ENCODE measurements at places on chromosomes 13 and 19.

DNA sequence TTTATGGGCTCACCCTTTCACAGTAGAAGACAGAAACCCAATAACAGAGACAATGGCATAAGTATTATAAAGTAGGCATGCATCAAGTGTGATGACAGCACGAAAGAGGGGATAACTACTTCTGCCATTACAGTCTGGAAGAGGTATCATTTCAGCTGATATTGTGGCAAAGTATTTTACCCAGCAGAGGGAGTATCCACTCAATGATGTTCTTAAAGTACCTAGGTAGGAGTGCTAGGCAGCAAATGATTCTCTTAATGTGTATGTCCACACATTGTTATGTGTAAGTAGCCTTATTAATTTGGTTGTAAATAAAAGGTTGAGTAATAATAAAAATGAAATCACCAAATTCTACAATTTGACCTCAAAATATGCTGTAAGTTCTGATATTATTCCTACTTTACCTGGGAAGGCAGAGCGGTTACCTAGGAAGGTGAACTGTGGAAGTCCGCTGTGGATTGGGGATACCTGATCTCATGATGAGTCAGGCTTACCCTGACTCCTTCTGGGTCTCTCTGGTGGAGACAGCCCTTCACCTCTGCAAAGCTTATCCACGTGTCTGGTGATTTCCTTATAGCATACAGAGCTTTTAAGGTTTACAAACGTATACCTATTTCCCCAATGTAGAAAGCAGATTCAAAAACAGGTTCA is 4.1 kb upstream of the UBAC2 start:
- no peak for DNase-seq

GRCh38 chr13:59441596-59442280 is 722.0 kb downstream of the DIAPH3 start:
- DNase-seq, result no peak

GRCh38 chr19:572743-573518 is 535 bp downstream of the BSG start:
- DNase-seq, result no peak

- no peak for DNase-seq
Measured at GRCh38 chr13:114288157-114288591, 6.8 kb downstream of the UPF3A start.

DNA sequence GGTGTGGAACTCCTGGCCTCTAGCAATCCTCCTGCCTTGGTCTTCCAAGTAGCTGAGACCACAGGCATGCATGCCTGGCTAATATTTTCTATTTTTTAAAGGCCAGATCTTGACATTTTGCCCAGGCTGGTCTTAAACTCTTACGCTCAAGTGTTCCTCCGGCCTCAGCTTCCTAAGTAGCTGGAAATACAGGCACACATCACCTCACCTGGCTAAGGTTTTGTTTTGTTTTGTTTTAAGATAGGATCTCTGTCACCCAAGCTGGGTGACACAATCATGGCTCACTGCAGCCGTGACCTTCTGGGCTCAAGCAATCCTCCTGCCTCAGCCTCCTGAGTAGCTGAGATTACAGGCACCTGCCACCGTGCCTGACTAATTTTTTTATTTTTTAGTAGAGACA is 5.5 kb upstream of the RLN3 start:
- DNase-seq, result no peak

DNA sequence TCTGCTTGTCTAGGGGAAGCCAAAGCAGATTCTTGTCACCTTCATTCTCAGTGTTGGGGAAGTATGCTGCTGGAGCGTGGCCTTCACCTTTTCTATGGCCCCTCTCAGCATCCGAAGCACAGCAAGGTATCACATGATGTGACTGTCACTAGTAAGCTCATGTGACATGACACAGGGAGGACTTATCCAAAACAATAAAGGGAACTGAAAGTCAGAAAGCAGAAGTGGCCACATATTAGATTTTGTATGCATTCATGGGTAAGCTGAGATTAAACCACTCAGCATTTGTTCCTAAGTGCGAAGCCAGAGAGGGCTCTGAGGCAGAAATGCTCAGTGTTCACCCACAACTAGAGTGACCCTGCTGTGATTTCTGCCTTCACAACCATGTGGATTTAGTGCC is 72.8 kb upstream of the PCDH8 start:
- no peak for DNase-seq

GRCh38 chr19:35049456-35049855 is 7.9 kb downstream of the HPN start:
- no peak for DNase-seq

GRCh38 chr19:45919678-45920077 is 5.1 kb upstream of the NANOS2 start:
- no peak for DNase-seq

GRCh38 chr13:31000889-31001288 is 68.4 kb downstream of the TEX26 start:
- DNase-seq, result no peak

DNA sequence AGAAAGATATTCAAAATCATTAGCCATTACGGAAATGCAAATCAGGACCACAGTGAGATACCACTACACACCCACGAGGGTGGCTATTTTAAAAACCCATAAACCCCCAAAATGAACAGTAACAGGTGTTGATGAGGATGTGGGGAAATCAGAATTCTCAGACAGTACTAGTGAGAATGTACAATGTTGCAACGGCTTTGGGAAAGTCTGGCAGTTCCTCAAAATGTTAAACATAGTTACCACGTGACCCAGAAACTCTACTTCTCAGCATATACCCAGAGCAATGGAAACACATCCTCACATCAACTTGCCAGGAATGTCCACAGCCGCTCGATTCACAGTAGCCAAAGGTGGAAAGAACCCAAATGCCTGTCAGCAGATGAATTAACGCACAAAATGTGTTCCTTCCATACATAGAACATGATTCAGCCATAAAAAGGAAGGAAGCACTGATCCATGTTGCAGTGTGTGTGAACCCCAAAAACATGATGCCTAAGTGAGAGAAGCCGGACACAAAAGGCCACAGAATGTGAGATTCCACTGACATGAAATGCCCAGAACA is 7.0 kb downstream of the PLVAP start:
- no peak for DNase-seq

DNA sequence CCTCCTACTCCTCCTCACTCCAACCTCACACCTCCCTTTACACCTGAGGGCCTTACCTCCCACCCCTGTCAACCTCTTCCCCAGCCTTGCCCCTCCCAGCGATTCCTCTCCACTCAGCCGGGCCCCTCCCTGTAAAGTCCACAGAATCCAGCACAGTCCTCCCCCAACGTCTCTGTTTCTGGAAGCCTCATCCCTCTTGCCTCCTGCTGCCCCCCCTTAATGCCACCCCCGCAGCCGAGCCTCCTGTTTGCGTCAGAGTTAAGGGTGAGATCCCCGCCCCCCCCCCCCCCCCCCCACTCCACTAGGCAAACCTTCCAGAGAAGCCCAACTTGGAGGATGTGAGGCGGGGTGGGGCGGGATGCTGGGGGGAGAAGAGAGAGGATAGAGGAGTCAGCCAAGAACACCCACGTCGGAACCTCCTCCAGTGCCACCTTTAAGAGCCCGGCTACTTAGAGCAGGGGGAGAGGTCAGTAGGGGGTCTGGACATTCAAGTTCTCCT is 2.1 kb downstream of the UNC13A start:
- DNase-seq, result no peak

- peak; percentile 36 for DNase-seq
Measured at GRCh38 chr19:37932985-37933936, 26.3 kb downstream of the SIPA1L3 start.

- DNase-seq, result no peak
Measured at GRCh38 chr13:78540058-78540457, 63.3 kb downstream of the POU4F1 start.

DNA sequence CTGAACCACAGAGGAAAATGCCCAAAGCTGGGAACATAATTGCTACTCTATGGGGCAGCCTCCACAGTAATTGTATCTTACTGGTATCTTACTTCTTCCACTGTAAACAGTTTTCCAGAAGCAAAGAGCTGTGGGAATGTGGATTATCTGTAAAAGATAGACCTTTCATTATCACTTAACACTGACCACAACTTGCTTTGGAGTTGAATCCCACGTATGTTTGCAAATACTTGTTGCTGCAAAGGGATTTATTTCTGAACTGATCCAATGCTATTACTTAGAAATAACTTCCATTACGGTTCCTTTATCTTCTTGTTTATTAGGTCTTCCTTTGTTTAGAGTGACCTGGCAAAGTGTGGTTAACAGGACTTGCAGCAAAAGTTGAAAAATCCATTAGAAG is 218.1 kb downstream of the KCTD12 start:
- DNase-seq, result no peak

DNA sequence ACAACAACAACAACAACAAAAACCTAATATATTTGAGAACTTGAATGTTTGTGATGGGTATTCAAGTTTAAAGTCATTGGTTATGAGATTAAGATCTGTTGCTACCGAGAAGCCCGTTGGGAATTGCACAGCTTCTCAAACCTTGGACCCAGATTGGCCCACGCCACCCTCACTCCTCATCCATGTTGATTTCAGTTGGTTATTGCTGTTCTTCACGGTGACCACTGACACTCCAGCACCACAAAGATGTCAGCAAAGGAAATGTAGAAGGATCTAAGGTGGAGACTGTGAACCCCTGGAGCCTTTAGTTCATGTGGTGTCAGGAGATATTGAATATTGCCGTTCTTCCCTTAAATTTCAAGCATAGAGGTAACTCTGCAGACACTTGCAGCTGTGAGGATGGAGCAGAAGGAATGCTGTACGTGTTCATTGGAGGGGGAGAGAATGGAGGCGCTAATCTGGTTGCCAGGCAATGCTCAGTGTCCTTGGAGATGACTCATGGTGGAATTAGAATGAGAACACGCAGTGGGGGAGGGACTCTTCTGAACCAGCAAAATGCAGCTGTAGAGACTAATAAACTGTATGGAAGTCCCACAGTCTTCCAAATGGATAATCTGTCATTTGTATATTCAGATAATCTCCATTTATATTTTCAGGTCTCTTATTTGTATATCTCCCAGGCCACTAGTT is 20.8 kb upstream of the ZNF835 start:
- DNase-seq, result no peak

- DNase-seq, result peak; percentile 72
Measured at GRCh38 chr19:14318873-14319272, 62.4 kb upstream of the ADGRE5 start.

DNA sequence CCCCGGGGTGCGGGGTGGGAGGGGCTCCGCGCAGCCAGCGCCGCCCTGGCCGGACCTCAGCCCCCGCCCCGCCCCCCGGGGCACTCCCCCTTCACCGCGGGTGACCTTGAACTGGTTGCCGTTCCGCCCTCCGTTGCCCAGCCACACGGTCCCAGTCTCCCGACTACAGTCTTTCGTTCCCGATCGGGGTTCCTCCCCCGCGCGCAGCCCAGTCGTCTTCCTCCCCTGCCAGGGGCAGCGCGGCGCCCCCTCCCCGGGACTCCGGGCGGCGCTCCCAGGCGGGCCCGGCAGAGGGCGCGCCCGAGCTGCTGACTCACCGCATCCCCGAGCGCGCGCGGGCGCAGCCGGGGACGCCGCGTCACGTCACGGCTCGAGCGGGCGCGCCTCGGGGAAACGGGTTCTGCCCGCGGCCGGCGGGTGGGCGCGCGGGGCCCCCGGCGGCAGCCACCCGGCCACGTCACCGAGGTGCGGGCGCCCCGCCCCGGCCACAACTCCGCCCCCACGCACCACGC is 459 bp downstream of the MIDN start:
- DNase-seq, result peak; percentile 88

DNA sequence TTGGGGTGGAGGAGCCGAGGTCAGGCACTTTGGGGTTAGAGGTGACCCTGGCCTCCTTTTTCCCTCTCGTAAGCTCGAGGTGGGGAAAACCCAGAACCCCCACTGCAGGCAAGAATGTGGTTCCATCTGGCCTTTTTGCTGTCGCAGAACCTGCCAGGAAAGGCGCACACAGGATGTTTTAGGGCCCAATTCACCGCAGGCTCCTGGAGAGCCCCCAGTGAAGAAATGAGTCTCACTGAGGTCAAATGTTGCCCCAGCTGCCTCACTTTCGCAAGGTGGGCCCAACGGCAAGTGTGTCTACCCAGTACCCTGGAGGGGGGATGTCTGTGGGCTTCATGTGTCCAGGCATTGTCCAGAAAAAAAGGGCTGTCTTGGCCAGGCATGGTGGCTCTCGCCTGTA is 61.8 kb downstream of the PEX11G start:
- DNase-seq, result no peak

- peak; percentile 74 for DNase-seq
Measured at GRCh38 chr19:1513499-1514294, 878 bp upstream of the ADAMTSL5 start.

- no peak for DNase-seq
Measured at GRCh38 chr13:22114630-22115311, 443.9 kb downstream of the FGF9 start.

GRCh38 chr19:2775556-2776430 is 7.3 kb downstream of the SGTA start:
- DNase-seq, result no peak

- no peak for DNase-seq
Measured at GRCh38 chr19:34336781-34337271, 28.2 kb upstream of the GPI start.

GRCh38 chr19:21023901-21024300 is 3.4 kb downstream of the ZNF430 start:
- DNase-seq, result no peak

DNA sequence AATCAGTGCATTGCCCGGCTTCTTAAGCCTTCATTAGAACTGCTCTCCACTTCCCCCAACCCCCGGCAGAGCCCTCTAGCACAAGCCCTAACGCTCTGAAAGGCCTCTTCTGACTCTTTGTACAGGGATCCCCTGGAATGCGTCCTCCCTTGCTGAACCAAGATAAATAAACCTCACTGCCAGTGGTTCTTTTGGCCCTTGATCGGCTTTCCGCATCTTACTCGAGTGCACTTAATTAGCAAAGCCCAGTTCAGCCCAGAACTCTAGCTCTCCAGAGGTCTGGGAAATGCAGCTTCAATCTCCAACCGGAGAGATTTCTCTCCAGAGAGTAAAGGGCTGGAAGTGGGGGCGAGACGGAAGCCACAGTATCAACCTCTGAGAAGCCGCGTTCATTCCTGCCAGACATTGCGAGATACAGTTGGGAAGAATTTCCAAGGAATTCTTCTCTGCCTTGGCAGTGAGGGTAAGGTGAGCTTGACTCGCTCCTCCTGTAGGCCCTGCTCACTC is 8.7 kb upstream of the ZNF444 start:
- no peak for DNase-seq

DNA sequence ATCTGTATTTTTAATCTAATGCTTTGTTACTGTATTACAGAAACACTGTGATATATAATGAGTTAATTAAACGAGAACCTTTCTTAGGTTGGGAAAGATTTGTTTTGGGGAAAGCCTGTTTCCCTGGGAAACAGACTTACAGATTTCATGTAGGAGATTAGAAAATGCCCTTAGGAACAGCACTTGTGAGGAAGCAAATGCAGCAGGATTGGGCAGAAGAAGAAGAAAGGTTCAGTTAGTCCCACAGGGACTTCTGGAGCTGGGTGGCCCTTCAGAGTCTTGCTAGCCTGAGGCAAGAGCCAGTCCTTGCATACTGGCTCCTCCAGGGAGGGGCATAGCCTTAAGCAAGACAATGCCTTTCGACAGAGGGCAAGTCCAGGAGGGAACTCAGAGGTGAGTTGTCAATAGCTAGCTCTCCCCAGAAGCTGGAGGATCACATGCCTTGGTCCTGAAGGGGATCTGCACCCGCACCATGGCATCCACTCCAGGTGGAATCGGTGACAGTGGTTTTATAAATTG is 36.8 kb downstream of the N4BP2L1 start:
- peak; percentile 43 for DNase-seq

- no peak for DNase-seq
Measured at GRCh38 chr13:27273658-27274425, 3.2 kb downstream of the RASL11A start.

- DNase-seq, result no peak
Measured at GRCh38 chr13:27822873-27823311, 30.6 kb downstream of the GSX1 start.
